IPS DF 19.7 (cell line): ENCODE measurements at places on chromosomes 2 and 18.

GRCh38 chr2:71082402-71083252, 14.2 kb downstream of the NAGK start:
- DNase-seq: no peak

GRCh38 chr2:236963631-236964182, 122.0 kb upstream of the COPS8 start:
- DNase-seq: no peak

DNA sequence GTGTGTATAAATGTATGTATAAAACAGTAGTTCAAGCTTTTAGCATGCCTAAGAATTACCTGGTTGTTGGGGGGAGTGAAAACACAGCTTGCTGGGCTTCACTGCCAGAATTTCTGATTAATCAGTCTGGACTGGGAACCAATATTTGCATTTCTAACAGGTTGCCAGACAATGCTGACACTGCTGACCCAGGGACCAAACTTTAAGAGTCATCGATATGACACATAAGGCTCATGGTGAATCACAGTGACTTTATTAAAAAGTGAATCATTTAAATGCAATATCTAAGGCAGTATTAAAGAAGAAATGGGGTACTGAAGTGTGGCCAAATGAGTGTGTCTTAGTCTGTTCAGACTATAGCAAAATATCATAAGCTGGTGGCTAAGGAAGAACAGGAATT, 195.9 kb upstream of the DTNA start:
- no peak for DNase-seq

DNA sequence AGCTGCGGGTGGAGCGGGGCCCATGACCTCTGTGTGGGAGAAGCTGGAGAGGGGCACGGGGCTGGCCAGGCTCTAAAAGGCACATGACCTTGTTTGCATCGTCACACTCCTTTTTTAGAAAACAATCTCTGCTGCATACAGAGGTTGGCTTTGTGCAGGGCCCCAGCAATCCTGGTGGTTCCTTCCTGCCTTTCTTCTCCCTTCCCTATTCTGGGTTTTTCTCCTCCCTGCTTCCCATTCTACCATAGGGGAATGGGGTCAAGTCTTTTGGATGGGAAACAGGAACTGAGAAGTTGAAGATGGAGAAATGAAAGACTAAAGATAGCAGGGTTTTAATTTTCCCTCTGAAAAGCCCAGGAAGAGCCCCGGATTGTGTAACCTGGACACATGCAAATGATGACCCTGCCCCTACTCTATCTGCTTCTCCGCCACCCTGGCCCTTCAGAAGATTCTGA, 53.9 kb downstream of the ASAP2 start:
- DNase-seq: no peak

DNA sequence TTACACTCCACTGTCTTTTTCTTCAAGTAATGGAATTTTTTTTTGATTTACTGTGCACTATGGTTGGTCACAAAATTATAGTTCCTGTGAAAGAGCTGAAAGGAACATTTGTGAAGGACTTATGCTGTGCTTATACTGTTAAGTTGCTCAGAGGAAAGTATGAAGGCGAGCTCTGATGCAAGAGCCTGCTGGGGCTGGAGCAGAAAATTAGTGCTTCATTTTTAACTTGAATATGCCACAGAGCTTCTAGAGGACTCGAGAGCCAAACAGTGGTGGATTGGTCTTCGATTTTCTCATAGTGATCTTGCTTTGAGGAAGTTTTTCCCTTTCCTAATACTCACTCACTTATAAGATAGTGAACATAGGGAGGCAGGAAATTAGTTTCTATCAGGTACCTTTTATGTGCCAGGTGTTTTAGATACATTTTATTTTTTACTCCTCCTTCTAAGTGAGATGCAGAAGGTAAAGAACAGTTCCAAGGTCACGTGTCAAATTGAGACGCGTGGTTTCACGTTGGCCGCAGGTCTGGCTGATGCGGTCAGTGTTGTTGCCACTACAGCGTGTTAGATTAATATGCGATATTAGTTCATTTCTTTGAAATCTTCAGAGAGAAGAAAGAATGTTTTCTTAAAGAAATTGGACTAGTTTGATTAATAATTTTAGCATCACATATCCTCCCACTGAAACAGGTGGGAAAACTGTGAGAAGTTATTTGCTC, 20.2 kb downstream of the GATA6 start:
- no peak for DNase-seq

DNA sequence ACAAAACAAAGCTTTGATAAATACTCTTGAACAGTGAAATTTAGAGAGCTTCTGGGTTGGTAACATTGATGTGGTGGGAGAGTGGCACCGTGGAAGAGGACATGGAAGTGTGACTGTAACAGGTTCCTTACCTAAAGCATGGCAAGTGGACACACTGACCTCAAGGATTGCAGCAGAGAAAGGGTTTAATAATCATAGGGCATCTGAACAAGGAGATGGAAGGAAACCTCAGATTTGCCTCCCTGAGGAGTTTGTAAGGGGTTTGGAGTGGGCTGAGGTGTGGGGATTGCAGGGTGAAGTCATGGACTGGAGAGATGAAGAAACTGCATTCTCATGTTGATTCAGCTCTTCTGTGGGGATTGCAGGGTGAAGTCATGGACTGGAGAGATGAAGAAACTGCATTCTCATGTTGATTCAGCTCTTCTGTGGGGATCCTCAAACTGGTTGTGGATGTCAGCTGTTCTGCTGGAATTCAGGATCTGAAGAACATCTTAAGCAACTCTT, 83.8 kb upstream of the TLK1 start:
- DNase-seq: no peak

- no peak for DNase-seq
Observed at GRCh38 chr2:32064021-32064601, 755 bp downstream of the SPAST start.
